GM12864 (cell line): ENCODE measurements at places on chromosomes 7 and 10.

GRCh38 chr7:69428089-69428488 is 170.2 kb upstream of the AUTS2 start:
- DNase-seq = no peak

GRCh38 chr10:63430999-63431356 is 34.8 kb downstream of the JMJD1C start:
- DNase-seq = no peak

- DNase-seq = no peak
Observed at GRCh38 chr7:128831994-128832879, 2.0 kb downstream of the FLNC start.

- DNase-seq = no peak
Observed at GRCh38 chr10:69896606-69897231, 95.0 kb downstream of the COL13A1 start.

- no peak for DNase-seq
Observed at GRCh38 chr10:10658172-10658785, 359.4 kb upstream of the CELF2 start.

GRCh38 chr10:486206-486605 is 203.3 kb downstream of the DIP2C start:
- no peak for DNase-seq

DNA sequence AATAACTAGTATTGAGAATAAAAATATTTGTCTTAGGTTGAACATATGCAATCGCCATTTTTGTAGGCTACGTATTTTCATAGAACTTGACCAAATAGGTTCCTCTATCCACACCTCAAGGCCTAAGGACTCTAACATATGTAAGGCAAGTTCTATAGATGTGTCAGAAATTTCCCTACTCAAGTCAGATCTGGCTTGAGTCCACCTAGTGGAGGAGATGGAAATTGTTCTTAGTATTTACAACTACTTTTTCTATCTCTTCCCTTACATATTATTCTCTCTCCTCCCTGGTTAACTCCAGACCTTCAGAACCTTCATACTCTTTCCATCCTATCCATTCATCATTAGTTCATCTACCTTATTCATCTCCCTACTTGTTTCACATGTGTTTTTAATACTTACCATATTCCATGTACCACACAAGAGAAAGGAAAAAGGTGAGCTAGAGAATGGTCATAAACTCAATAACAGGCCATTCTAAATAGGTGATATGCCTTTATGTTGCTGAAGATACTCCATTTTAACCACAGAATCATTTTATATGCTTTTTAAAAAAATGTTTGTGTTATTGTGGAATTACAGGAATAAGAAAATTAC is 174.5 kb upstream of the HDAC9 start:
- DNase-seq = peak; percentile 24

DNA sequence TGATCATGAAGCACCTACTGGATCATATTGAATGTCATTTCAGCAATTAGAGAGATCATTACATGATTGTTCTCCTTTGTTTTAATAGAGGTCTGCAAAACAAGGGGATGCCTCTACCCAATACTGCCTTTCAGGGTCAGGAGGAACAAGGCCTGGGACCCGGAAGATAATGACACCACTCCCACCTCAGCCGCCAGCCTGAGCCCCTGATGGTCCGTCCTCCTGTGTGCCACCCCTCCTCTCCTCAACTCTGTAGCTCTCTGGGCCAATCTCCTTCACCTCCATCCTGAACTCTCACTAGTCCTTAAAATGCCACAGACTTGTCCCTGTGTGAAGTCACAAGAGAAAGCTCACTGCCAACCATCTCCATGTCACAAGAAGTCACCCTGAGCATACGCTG is 38.0 kb downstream of the KCNMA1 start:
- DNase-seq = no peak
